ENCODE measurements at places on chromosomes 12 and 14.

DNA sequence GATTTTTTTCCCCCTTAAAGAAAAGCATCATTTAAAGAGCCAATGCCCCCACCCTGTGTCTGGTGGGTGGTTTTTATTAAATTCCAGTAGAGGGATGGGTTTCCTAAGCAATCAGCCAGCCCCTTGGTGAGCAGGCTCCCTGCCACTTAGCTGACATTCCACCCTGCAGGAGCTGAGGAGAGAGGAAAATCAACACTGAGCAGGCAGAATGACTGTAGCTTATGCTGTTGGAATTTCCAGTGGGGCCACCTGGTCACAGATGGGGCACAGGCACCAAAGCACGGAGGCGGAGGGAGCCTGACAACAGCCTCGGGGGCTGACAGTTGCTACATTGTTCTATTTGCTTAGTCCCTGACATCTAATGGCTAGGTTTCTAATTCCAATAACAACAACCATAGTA is 127.7 kb downstream of the TMEM30B start:
- peak; percentile 53 for DNase-seq

GRCh38 chr12:103780992-103781391 is 60.0 kb downstream of the NT5DC3 start:
- DNase-seq, result no peak

DNA sequence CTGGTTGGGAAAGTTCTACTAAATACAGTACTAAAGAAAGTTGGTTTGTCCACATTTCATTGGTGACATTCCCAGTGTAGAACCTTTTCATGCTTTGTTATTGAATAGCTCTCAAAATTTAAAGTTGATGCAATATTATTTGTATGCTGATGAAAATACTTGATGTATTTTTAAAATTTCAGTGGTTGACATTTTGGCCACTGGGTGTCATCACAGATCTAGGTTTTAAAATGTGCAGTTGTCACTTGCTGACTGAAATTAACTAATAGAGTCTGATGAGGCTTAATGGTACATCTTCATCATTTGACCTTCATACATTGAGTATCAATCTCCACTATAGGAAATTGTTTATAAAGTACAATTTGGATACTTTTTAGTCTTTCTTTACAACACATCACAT is 37.1 kb downstream of the CMAS start:
- DNase-seq, result no peak

DNA sequence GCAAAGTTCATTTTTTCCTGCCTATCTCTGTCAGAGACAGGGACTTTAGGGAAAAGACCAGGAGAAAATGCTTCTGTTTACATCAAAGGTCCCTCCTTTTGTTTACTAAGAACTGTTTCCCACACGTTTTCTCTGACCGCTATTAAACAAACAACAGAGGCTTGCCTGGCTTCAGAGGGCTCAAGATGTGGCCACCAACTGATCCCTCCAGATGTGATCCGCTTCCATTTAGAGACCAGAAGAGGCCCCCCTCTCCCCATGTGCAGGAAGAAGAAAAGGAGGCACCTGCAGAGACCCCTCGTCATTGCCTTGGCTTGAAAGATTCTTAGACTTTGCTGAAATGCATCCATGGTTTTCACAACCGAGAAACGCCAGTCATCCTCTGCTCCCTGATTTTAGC is 217.9 kb upstream of the PWP1 start:
- DNase-seq, result no peak

DNA sequence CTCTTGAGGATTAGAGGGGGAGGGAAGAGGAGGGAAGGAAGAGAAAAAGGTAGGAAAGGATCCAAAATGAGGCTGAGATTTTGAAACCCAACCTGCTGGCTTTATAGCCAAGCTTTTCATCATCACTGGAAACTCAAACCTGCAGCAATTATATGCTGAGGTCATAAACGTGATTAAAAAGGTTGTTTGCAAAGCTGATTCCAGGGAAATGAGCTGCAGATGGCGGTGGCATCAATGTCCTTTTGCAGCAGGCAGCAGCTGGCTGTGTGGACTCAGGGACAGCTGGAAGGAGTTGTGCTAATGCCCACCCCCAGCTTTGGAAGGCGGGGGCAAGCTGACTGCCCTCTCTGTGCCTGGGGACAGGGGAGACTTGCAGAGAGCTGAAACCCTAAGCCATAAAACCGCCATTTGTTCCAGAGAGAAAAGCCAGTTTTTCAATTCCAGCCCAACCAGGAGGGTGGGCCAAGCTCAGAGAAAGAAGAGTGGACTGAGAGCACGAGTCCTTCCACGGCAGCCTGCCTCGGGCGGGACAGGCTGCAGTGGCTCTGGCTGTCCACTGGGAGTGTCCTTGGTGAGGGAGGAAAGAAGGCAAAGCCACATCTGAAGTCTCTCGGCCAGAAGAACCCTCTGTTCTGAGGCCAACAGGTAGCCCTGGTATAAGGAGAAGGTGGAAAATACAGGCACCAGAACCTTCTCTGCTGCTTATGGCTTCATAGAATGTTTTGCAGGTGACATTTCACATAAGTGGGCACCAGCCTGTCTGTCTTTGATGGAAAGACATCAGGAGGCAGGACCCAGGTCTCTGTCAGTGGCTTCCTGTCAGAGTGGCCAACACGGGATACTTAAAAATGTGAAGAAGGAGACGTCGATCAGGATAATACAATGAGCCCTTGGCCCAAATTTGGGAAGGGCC is 90.7 kb downstream of the SINHCAF start:
- peak; percentile 22 for DNase-seq

- DNase-seq, result no peak
Measured at GRCh38 chr12:106274575-106275121, 26.8 kb upstream of the CKAP4 start.

- no peak for DNase-seq
Measured at GRCh38 chr12:21155522-21156351, 24.7 kb downstream of the SLCO1B1 start.

Measured in skeletal muscle cell (primary cell).